Endodermal cell (in vitro differentiated cells): ENCODE measurements at places on chromosomes 2 and 18.

GRCh38 chr2:182372661-182373060 lies 54.2 kb downstream of the PDE1A start:
- H3K36me3 ChIP-seq, result no peaks in the 10 kb centered on the region
- DNase-seq, result no peak
- H3K27me3 ChIP-seq, result no peaks in the 10 kb centered on the region
- no peak overlapping the region for H3K4me3 ChIP-seq
- H3K27ac ChIP-seq, result no peak overlapping the region

DNA sequence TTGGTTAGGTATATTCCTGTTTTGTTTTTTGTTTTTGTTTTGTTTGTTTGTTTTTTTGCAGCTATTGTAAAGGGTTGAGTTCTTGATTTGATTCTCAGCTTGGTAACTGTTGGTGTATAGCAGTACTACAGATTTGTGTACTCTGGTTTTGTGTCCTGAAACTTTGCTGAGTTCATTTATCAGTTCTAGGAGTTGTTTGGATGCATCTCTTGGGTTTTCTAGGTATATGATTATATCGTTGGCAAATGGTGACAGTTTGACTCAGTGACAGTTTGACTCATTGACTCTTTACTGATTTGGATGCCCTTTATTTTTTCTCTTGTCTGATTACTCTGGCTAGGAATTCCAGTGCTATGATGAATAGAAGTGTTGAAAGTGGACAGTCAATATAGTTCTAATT lies 53.7 kb downstream of the APLF start:
- H3K36me3 ChIP-seq, result no peaks in the 10 kb centered on the region
- no peaks in the 10 kb centered on the region for H3K27me3 ChIP-seq
- no peaks in the 10 kb centered on the region for H3K4me1 ChIP-seq
- DNase-seq, result no peak
- H3K4me3 ChIP-seq, result no peak overlapping the region

GRCh38 chr18:75071866-75072671 lies 136.9 kb downstream of the PTGR3 start:
- DNase-seq, result no peak
- no peak overlapping the region for H3K4me3 ChIP-seq
- H3K27me3 ChIP-seq, result no peaks in the 10 kb centered on the region
- no peaks in the 10 kb centered on the region for H3K36me3 ChIP-seq

GRCh38 chr2:67663776-67664175 lies 266.6 kb downstream of the ETAA1 start:
- DNase-seq, result no peak
- H3K27me3 ChIP-seq, result no peaks in the 10 kb centered on the region
- no peak overlapping the region for H3K27ac ChIP-seq
- no peak overlapping the region for H3K4me3 ChIP-seq
- no peaks in the 10 kb centered on the region for H3K36me3 ChIP-seq
- no peaks in the 10 kb centered on the region for H3K4me1 ChIP-seq

- H3K27ac ChIP-seq, result no peak overlapping the region
- no peak for DNase-seq
- H3K4me1 ChIP-seq, result no peaks in the 10 kb centered on the region
- H3K4me3 ChIP-seq, result no peak overlapping the region
Observed at GRCh38 chr2:20929721-20930120, 106.8 kb upstream of the LDAH start.

DNA sequence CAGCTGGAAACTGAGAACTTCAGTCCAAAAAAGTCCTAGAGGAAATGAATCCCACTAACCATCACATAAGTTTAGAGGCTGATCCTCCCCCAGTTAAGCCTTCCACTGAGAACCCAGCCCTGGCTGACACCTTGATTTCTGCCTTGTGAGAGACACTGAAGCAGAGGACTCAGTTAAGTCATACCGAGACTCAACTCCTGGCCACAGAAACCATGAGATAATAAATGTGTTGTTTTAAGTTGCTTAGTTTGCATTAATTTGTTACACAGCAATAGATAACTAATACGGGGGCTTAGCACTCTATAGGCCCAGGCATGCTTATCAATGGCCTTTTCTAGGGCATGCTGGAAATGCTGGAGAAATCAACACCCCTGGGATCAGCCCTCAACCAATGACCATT lies 3.4 kb upstream of the ADD2 start:
- no peaks in the 10 kb centered on the region for H3K4me1 ChIP-seq
- no peak for DNase-seq
- no peak overlapping the region for H3K4me3 ChIP-seq
- H3K27ac ChIP-seq, result no peak overlapping the region
- no peaks in the 10 kb centered on the region for H3K36me3 ChIP-seq

DNA sequence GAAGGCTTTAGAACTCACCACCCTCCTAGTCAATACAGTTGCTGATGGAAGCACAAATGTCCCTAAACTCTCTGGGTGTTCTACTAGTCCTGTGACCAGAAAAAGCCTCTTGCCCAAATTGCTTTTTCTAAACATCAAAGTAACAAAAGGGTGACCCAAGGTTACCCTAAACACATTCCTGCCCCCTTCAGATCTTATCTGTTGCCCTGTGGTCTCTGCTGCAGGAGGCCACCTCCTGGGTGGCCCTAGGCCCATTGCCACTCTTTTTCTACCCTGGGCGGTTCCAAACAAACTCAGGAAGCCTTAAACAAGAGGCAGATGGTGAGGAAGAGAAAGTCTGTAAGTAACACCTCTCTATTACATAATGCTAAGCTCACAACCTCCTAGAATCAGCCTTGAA lies 3.3 kb downstream of the RNF152 start:
- no peaks in the 10 kb centered on the region for H3K27me3 ChIP-seq
- no peak for DNase-seq
- no peak overlapping the region for H3K27ac ChIP-seq
- peaks cover 3% of the 10 kb centered on the region for H3K4me1 ChIP-seq
- H3K36me3 ChIP-seq, result peaks cover 76% of the 10 kb centered on the region
- H3K4me3 ChIP-seq, result peak overlapping the region; percentile 91
